Activated T-cell treated with anti-CD3 and anti-CD28 coated beads for 1 hour (primary cell): ENCODE measurements at places on chromosomes 3 and 15.

GRCh38 chr15:75234191-75234810 lies 23.8 kb upstream of the GOLGA6C start:
- no peak for DNase-seq

- no peak for DNase-seq
Measured at GRCh38 chr3:133757701-133758567, 11.7 kb downstream of the TF start.

DNA sequence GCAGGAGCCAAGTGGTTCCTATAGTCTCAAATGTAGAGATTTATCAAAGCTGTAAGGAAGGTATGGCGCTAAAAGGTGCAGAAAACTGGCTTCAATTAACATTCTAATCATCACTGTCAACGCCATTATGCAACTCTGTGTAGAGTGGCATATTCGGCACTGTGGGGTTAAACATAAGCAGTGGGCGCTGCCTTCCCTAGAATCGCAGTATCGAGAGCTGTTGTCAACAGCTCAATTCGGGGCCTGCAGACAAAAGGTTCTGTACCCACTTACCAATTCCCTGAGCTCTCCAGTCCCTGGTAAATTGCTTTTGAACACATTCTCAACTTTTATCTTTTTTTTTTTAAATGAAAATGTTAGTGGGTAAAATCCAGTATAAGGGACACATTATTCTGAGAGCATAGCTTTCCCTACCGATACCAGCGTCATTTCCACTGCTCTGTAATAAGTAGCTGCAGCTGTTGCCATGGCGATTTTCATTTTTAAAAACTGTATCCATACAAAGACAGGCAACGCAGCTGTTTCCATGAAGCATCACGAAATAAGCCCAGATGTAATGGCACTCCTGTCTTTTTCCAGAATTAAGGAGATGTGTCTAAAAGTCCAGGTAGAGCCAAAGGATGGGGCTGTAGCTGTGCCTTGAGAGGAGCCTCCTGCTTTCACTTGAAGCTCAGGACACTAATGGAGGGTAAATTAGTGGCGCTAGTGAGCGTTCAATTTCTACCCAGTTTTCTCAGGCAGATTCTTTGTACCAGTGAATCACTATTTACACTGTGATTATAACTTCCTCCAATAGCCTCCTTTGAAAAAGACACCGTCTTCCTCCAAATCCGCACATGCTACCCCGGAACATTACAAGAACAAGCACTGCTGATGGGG lies 250.3 kb downstream of the SLC9A9 start:
- DNase-seq = no peak

DNA sequence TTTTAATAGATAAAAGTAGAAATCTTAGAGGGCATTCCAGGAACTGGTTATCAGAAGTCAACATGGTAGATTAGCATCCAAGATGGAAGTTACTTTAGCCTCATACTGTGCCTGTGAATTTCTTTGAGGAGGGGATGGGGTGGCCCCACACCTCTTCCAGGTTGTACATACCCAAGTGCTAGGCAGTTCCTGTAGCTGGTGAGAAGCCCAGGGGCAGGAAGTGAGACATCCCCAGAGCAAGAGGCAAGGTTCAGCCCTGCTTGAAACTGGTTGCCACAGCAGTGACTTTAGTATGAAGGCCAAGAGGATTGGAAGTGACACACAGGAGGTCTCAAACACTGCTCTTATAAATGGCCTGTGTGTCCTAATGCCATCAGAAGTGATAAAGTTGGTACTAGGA lies 11.9 kb downstream of the GTPBP8 start:
- DNase-seq = peak; percentile 13

- DNase-seq = no peak
Measured at GRCh38 chr15:69623392-69624154, 171.0 kb downstream of the RPLP1 start.

- no peak for DNase-seq
Measured at GRCh38 chr3:141388395-141388794, 20.1 kb downstream of the ZBTB38 start.

DNA sequence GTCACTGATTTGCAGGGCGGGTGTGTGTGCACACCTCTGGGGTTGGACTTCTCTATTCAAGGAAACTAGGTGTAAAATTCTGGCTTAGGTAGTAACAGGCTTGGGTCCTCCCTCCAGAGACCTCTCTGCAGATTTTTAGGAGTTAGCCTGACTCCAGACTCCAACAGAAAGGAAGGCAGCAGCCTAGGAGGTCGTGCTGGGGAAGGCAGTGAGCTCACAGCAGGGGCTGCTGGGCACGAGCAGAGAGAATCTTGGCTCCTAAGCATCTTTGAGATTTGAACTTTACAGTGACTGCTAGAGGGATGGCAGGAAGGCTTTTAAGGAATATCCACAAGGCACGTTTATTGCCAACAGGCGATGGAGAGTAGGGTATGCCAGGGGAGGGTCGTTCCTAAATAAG lies 612.6 kb downstream of the FOXP1 start:
- DNase-seq = no peak
